ENCODE measurements at places on chromosomes 12 and 14.

DNA sequence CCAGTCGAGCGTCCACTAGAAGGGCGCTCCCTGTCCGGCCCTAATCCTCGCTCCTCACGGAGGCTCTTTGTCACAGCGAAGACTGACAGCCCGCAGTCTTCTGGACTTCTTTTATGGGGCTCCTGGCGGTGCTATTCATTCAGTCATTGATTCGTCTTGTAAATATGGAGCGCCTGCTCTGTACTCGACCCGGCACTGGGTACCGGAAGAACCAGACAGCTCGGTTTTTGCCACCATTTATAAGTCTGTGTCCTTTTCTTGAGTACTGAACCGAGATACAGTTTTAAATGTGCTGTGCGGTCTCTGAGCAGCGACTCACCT lies 570 bp downstream of the DMAC2L start:
- DNase-seq, result no peak

DNA sequence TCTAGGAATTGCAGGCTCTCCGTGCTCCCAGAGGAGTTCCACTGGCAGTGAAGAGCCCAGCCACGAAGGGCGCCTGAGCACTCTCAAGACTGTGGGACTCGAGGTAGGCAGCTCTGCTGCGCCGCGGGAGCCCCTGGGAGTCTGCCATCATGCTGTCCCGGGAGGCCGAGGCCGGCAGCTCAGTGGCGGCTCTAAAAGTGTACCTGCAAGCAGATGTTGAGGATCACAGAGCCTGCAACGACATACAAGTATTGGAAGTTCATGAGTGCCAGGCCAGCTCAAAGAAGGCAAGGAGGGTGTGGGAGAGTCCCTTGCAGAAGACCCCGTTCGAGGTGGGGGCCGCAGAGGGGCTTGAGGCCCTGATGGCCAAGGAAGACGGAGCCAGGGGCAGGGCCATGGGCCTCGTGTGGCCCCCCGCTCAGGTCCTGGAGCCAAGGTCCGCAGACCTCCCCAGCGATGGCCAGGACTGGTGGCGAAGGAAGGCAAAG lies 62.7 kb downstream of the MUCL1 start:
- no peak for DNase-seq

DNA sequence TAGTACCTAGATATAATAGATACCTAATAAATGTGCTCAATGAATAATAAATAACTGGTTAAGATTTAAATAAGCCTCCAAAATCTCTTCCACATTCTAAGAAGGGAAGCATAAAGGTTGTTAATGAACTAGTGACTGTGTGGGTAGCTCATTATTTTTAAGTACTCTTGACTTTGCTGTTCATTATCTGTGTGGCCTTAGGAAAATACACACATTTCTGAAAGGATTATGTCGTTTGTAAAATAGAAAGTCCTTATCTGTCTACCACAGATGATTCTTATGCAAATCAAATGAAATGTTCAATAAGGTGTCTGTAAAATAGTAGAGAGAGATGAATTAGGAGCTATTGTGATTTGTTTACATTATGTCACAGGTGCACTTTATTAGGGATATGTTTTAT lies 119.5 kb downstream of the LRRK2 start:
- no peak for DNase-seq

- DNase-seq, result no peak
Observed at GRCh38 chr14:67757175-67757574, 55.5 kb downstream of the RDH12 start.

GRCh38 chr12:122884860-122885259 lies 11.1 kb downstream of the VPS37B start:
- DNase-seq, result no peak

DNA sequence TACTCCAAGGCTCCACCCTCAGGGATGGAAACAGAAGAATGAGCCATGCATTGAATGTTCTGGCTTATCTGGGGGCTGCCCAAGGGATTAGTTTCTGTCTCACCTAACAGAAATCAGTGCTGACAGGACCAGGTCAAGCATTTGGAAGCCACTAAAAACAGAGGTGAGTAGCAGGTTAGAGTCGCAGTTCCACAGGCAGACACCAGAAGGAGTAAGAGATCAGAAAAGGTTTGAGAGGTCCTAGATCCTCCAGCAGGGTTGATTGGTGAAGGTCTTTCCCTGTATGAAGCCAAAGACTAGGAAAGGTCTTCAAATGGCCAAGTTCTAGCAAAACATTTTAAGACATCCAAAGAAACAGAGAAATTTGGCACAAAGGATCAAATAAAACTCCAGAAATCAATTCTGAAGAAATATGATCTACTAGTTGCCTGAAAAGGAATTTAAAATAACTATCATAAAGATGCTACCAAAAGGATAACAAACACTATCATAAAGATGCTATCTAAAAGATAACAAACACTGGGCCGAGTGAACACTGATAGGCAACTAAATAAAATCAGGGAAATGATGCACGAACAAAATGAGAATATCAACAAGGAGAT lies 19.5 kb upstream of the TTC9 start:
- DNase-seq, result peak; percentile 34

DNA sequence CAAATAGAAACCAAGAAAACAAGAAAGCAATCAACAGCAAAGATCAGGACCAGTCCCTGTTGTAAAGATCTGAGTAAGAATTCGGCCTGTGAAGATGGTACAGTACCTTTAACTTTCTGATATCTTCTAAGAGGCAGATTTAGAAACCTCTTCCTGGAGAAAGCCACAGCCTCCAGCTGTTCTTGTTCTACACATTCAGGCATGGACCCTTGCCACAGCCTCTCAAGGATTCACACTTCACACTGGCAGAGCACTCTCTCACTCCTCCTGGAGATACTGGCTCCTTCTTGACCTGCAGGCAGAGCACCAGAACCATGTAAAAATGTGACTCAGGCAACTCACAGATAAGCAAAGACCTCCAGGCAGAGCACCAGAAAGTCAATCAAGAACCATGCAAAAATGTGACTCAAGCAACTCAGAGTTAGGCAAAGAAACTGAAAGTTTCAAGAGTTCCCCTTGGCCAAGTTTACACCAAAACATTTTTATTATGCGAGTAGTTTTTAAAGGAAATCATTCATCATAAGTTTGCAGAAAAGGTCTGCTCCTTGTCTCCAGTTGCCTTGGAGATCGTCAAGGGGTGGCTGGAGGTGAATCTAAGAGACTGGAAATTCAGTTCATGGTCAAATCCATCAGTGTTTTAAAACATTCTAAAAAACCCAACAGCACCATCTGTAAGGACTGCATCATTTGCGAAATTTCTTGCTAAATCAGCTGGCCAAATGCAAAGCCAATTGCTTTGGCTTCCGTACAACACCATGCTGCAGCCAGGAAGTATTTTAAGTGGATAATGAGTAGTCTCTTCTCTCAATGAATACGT lies 119.3 kb upstream of the MDM1 start:
- no peak for DNase-seq

DNA sequence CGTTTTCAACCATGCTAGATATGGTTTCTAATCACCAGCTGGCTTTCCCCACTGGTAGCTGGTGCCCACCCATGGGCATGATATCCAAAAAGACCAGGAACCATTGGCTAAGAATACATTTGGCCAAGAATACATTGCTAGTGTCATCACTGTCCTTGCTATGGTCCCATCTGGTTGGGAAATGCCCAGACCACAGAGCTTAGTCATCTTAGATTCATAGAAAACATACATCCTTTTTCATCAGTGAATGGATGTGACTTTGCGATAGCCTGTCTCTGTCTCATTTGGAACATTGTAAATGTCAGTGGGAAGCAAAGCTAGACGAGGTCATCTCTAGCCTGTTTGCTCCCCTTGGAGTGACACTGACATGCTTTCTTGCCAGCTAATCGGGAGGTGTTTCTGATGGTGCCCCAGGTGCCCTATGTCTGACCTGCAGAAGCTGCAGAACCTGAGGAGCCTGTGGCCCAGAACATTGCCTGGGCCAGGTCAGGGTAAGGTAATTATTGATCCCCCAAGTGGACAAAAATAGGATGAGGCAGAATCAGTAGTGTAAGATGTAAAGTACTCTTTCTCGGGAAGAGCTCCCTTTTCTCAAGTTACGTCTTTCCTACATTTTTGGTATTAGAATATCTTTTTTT lies 194.8 kb downstream of the SLC41A2 start:
- DNase-seq, result no peak

- no peak for DNase-seq
Observed at GRCh38 chr12:101004898-101005297, 205.1 kb downstream of the SLC5A8 start.

- DNase-seq, result peak; percentile 14
Observed at GRCh38 chr12:31324845-31325523, 966 bp downstream of the SINHCAF start.

- peak; percentile 62 for DNase-seq
Observed at GRCh38 chr12:2691006-2691344, 103.8 kb upstream of the FKBP4 start.

- no peak for DNase-seq
Observed at GRCh38 chr14:34222867-34223266, 239.2 kb downstream of the SPTSSA start.

GRCh38 chr12:22042976-22043669 lies 2.9 kb upstream of the CMAS start:
- DNase-seq, result no peak

DNA sequence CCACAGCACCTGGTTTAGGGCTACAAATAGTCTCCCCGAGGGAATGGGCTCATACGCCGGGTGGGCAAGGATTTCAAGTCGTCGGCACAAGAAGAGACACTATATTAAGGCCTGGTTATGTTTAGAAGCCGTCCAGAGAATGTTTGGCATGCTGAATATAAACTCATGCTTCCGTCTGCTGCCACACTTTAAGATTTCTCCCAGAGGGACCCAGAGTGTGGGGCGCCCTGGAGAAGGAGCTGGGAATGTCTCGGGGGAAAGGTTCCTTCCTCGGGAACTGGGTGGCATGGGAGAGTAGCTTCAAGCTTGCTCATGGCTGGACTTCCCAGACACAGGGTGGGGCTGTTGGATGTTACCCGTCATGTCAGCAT lies 295.7 kb downstream of the CACNA1C start:
- no peak for DNase-seq

DNA sequence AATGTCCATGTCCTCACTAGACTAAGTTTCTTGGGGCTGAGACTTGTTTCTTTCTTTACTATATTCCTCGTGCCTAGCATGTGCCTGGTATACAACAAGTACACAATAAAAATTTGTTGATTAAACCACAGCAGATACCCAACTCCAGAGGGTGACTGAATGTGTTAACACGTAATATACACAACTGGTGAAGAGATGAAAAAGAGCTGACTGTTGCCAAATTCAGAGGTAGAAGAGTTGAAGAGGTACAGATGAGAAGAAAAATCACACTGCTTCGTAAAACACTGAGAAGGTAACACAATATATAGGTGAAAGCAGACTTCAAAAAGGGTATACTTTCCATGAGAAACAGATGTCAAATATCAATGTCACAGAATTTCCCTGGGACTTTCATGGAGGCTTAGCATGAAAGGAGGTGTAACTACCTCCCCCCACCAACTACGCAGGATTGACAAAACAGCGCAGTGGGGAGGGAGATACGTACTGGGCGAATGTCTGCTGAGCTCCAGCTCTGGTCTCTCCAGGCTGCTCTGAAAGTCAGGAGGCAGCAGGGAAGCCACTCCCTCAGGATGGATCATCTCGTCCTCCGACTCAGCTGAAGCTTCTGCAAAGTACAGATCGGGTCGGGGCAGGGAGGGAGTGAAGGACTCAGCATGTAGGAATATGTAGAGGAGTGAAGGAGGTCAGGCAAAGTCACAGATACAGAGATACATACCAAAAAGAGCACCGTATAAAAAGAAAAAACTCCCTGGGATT lies 5.3 kb downstream of the ACIN1 start:
- no peak for DNase-seq

- no peak for DNase-seq
Observed at GRCh38 chr12:118269806-118270205, 102.9 kb downstream of the TAOK3 start.

- no peak for DNase-seq
Observed at GRCh38 chr12:121789233-121789781, 4.2 kb downstream of the RHOF start.

DNA sequence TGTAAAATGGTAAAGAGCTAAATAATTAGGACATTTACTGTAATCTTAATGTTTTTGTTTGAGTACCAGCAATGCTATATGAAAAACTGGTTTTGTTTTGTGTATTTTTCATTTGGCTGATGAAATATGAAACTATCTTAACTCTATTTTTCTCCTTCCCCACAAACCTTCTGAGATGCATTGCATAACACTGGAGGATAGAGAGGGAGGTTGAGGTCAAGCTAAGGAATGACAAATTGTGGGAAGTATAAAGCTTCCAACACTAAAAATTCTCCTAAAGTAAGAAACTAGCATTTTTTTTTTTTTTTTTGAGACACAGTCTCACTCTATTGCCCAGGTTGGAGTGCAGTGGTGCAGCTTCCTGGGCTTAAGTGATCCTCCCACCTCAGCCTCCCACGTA lies 31.5 kb upstream of the SRP54 start:
- DNase-seq, result no peak

- no peak for DNase-seq
Observed at GRCh38 chr14:51653079-51653774, 1.5 kb downstream of the FRMD6 start.

GRCh38 chr12:90253674-90254181 lies 545.1 kb upstream of the ATP2B1 start:
- no peak for DNase-seq

GRCh38 chr12:118337194-118337838 lies 35.4 kb downstream of the TAOK3 start:
- no peak for DNase-seq

GRCh38 chr12:96434107-96434506 lies 33.9 kb upstream of the CDK17 start:
- no peak for DNase-seq
